ENCODE measurements at places on chromosomes 16 and 17.

- DNase-seq = no peak
Measured at GRCh38 chr16:51845586-51846305, 694.7 kb upstream of the SALL1 start.

DNA sequence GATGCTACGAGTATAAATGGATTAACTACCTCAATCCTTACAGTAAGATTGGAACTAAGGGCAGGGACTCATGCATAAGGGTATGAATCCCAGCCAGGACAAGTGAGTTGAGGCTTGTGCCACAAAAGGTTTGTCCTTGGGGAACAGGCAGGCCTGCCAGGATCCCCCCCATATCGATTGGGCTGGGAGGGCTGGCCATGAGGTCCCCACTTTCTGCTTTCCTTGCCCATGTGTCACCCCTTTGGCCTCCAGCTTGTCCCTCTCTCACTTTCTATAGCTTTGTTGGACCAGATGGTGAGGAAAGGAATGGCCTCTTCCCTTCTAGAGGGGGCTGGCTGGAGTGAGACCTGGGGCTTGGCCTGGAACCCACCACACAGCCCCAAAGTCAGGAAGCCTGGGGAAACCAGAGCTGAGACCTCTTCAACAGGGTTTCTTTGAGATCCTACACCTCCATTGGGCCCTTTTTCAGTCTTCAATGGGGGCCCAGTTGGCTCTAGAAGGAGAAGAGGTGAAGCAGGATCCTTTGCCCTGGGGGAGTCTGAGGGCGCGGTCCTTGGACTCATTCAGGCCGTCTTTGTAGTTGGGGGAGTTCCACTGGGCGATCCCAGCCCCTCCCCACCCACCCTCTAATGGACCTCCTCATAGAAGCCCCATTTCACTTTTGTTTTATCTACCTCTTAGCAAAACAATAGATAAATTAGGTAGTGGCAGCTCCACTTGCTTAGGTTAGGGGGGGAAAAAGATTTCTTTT, 57.3 kb downstream of the IGF2BP1 start:
- no peak for DNase-seq

GRCh38 chr16:19123535-19124178, 9.9 kb downstream of the ITPRIPL2 start:
- no peak for DNase-seq

DNA sequence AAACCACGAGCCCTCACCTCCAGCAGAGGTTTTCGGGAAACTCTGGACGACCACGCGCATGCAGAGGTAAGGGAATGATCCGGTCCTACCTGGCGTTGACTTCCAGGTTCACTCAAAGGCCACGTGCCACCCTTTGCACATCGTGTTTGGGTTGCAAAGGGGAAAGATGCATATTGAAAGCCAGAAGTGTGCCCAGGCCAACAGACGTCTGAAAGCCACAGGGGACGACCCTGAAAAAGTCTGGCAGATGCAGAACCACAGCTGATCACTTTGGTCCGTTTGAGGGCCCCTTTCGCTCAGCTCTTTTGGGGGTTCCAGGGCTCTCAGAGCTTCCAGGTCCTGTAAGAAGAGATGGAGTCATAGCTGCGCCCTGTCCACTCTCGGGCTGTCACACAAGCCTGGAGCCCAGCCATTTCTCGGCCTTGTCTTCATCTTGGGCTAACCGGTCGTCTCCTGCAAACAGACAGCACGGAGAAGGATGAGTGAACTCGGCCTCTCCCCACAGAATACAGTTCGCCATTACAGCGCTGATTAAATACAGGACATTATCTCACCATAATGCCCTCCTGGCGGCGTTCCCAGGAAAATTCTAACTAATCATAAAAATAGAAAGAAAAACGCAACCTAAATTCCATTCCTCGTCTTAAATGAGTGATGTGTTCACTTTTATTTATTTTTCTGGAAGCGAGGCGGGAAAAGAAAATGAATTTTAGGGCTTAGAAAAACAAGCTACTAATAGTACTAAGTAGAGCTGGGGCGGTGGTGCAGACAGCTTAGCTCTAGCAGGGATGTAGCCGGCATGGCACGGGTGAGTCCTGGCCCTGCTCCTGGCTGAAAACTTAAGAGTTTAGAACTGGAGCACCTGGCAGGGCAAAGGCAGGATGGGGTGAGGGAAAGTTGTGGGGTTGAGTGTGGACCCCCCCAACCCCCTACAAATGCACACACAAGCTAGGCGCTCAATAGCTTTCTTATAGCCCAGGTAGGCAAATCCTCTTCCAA, 45.5 kb upstream of the ZFHX3 start:
- DNase-seq = no peak

DNA sequence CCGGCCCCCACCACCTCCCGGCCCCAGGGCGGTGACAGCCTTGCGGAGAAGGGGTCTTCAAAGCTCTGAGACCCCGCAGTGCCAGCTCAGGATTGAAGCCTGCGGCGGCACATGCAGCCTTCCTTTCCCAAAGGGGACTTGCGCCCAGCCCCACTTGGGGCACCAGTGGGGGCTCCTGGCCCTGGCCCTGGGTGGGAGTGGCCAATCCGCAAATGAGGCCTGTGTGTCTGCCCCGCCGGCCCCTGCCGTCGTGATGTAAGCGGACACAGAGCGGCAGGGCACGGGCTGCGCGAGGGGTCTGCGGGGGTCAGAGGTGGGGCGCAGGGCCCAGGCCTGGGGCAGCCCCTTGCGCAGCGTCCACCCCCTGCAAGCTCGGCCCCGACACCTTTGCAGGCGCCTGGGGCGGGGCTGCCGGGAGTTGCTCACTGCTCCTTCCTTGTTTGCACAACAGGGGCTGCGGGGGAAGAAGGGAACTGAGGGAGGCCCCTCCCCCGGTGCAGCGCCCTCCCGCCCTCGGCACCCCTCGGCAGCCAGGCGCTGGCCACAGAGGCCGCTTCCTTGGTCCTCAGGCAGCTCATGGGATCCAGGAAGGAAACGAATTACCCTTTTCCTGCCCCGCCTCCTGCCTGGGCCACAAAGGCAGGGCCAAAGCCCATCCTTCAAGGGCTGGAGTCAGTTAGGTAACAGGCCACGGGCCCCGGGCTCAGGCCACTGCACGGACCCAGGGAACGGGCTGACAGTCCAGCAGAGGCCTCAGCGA, 2.9 kb downstream of the SLC16A3 start:
- DNase-seq = no peak

DNA sequence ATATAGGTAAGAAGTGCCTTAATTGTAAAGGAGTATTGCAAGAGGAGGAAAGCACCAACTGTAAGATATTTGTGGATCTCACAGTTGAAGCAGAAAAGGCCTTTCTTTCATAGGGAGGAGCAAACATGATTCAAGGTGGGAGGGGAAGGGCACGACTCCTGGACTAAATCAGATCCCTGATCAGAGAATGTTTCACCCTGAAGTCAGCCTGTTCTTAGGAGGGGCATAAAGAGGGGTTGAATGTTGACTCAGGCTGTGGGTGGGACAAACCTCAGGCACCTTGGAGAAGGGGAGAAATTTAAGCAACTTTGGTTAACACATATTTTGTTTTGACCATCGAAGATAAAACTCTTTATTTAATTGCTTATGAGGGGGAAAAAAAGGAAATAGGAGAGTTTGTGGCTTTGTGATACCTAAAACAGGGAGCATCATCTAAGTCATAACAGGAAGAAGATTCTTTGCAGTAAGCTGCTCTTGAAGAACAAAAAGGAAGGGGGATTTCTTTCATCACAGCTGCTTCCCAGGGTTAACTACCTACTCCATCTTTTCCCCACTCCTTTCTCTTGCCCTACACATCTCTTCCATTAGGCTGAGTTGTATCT, 158.6 kb upstream of the ZNF267 start:
- no peak for DNase-seq

Measured in HFFc6 (cell line).